ENCODE measurements at places on chromosomes 13 and 19.

GRCh38 chr13:102983496-102983895 lies 82.7 kb downstream of the SLC10A2 start:
- no peak for DNase-seq

DNA sequence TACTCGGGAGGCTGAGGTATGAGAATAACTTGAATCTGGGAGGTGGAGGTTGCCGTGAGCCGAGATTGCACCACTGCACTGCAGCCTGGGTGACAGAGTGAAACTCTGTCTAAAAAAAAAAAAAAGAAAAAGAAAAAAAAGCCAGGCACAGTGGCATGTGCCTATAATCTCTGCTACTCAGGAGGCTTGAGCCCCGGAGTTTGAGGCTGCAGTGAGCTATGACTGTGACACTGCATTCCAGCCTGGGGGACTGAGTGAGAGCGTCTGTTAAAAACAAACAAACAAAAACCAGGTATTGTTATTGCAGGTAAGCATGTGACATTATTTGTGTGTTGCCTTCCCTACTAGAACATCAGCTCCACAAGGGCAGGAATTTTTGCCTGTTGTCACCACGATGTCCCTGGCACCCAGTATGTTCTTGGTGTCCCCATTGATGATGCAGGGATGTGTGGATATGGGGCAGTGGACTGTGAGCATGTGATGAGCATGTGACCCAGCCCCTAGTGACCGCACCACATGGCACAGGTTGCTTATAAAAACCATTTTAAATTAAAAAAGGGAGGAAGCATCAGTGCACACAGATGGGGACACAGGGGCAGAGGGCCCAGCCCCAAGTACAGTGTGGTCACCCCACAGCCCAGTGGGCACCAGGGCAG lies 1.6 kb upstream of the KANK2 start:
- DNase-seq = no peak

DNA sequence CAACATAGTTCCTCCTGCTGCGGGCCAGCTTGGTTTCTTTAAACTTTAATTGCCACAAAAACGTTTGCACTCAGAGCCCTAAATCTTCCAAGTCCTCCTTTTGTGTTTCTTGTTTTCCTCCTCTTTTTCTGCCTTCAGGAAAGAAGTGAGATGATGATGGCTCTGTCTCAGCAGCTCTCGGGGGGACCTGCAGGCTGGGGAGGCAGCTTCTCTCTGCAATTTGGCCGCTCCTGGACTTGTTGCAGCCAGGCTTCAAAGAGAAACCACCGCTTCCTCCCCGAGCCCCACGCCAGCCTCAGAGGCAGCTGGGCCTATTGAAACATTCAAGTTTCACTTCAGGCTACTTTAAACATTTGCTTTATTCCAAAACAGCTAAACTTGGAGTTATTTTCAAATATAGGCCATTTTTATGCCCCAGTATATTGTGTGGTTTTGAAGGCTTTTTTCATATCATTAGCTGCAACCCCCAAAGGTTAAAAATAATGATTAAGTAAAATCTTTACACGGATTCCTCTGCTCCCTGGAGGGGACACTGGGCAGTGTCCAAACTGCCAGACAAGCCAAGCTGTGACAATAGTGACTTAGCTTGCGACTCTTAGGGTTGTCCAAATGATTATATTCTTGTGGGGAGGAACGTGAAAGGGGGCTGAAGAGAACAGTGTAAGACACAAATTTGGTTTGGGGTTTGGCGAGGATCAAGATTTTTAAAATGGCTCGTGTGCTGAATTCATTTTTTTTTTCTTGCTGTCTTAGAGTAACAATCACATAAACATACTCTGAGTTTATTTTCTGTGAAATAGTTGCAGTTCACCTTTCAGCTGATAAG lies 330.8 kb downstream of the DLEU7 start:
- DNase-seq = no peak

- DNase-seq = no peak
Observed at GRCh38 chr13:72889495-72889894, 107.6 kb downstream of the PIBF1 start.

DNA sequence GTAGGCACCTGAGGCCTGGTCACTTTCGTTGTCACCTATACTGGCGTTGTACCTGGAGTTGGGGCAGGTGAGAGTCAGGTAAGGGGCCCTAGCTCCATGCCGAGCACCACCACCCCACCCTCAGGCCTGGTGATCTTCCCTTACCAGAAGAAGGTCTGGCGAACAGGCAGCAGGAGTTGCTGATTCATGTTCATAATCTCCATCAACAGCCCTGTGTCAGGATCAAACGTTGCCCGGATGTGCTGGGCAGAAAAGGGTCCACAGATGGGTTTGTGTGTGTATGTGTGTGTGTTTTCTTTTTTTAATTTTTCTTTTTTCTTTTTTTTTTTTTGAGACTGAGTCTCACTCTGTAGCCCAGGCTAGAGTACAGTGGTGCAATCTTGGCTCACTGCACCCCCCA lies 14.3 kb downstream of the MAN2B1 start:
- DNase-seq = no peak

DNA sequence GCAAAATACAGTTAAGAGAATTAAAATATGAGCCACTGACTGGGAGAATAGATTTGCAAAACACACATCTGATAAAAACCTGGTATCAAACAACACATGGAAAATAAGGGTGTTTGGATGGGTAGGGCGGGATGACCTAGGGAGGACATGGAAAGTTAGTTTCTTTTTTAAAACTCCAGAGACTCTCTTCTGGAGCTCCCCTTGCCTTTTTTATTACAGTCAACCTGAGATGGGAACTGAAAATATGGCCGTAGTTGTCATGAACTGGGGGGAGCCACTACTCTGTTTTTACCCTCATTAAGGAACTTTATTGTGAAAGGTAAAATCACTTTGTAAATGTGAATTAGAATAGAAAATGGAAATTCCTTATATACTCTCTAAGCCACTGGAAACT lies 113.0 kb downstream of the ATP11A start:
- DNase-seq = no peak

DNA sequence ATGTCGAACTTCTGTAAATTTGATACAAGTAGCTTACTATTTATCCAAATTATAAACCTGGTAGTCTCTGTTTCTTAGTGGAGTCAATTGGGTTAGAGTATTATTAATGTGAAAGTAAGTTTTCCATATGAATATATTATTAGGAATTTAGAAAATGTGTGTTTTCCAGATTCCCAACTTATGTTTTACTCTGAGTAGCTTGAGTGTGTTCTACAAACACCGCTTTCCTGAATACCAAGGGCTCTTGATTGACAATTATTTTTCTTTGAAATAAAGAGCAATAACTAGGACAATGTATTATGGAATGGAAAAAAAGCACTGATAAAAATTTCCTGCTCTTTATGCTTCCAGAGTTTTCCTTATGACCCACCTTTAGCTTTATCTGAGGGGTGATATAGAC lies 233.6 kb downstream of the POSTN start:
- no peak for DNase-seq

- no peak for DNase-seq
Observed at GRCh38 chr19:44992336-44993163, 8.7 kb upstream of the RELB start.

DNA sequence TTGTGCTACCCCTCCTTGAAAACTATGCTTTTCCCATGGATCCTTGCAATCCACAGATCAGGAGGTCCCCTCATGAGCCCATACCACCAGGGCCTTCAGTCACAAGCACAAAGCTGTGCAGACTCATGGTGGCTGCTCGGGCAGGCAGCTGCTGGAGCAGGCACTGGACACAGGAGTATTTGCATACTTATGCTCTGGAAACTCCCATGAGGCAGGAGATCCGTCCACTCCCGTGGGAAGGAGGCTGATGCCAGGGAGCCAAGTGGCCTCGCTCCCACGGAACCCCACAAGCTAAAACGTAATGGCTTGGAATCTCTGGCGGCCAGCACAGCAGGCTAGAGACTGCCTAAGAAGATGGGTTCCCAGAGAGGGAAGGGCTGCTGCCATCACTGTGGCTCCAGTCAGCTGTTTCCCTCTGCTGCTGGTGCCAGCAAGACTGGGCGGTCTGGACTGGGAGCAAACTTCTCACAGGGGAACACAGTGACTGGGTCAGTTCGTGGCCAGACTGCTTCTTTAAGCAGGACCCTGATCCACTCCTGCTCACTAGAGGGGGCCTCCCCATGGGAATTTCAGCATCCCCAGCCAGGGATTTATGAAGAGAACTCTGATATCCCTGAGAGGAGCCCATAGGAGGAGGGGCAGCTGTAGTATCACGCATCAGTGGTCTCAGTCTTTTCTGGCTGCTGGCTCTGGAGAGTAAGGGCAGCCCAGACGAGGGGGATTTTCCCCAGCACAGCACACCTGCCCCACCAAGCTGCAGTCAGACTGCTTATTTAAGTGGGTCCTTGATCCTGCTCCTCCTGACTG lies 370.3 kb upstream of the ATXN8OS start:
- DNase-seq = no peak

GRCh38 chr13:29454931-29455481 lies 140.5 kb downstream of the SLC7A1 start:
- DNase-seq = peak; percentile 84

GRCh38 chr13:95319551-95320274 lies 18.5 kb upstream of the ABCC4 start:
- DNase-seq = no peak

DNA sequence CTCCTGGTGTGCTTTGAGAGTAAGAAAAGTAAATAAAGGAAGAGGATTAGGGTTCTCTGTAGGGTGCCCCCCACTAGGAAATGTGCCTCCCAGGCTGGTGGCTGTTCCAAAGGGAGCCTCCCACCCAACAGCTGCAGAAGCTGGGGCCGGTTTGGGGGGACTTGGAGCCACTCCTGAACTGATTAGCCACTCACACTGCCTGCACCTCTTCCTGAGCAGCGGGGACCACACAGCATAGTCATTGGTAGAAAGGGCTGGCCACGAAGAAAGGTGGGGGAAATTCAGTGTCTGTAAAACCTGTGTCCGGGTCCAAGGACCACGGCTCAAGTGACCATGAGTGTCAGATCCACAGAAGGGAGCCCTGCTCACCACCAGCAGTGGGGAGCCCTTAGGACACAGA lies 55.6 kb downstream of the SPACA7 start:
- no peak for DNase-seq

DNA sequence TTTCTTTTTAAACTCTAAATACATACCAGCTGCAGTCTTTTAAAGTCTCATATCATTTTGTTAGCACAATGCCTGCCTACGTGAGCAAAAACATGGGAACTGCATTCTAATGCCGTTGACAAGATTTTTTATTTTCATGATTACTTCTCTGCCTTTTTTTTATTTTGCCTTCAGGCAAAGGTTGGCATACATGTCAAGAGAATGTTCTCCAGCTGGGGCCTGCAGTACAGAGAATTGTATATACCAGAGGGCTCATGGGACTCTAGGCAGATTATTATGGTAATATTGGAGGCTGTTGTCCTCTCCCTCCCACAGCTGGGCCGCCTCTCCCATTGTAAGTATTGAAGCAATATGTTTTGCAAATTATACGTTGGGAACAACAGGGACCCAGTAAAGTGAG lies 53.9 kb upstream of the OBI1 start:
- no peak for DNase-seq

DNA sequence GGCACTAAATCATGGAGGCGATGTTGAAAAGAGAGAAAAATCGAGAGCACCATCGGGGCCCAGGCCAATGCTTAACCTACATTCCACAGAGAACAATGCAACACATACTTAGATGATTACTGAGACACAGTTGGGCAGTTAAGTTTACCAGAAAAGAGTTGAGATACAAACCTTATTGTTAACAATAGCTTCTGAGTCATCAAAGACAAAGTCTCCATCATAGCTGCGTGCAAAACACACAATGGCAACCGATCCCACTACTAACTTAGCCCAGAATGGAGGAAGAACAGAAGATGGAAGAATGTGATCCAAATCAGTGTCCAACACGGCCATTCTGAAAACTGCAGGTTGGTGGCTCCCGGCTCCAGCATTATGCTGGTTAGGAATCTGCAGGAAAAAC lies 6.2 kb downstream of the TMTC4 start:
- DNase-seq = no peak

- DNase-seq = peak; percentile 58
Observed at GRCh38 chr19:54133312-54133956, 4.1 kb upstream of the CNOT3 start.

DNA sequence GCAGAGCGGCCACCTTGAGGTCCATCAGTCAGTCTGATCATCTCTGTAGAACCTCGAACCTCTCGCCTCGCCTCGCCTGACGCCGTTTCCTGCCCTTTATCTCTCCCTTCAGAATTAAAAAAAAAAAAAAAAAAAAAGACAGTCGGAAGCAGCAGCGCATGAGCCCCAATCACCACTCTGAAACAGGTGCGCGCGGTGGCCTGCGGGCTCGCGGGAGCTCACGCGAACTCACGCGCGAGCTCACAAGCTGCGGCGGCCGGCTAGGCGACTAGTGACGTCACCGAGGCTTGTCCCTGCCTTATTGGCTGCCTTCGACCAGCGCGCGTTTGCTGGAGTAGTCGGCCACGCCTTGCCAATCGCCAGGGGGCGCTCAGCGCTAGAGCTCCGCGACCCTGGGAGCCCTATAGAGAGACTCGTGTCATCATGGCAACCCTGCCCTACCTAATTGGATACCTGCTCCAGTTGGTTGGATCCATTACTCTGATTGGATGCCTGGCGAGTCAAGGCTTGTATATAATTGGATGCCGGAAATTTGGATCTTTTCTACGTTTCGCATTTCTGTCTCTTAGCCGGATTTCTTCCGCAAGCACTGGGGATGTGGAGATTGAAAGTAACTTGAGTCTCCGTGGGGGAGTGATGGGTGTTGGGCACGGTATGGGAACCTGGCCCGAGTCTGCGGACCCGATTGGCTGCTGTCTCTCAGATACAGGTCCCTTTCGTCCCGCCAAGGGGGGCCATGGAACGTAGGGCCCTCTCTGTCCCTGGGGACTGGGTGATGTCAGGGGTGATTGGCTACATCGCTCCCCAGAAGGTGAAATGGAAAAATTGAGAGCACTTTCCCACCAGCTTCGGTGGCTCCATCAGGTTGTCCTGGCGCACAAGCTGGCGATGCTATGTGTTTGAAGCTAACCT lies 31.6 kb downstream of the SYT3 start:
- no peak for DNase-seq

DNA sequence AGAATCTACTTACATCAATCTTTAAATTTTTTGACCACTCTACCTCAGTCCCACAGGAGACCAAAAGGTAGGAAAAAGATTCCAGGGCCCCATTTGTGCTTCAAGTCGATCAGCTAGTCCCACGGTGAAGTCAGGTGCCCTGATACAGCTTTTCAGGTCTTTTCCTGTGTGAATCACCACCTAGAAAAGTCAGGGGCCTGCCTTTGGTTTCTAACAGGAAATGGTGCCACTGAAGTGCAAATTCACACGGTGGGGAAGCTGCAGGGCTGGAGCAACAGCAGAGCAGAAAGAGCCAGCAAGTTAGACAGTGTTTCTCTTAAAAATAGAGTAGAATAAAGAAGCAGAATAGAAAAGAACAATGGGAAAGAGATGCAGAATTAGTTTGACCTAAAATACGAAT lies 107.5 kb downstream of the KLF12 start:
- no peak for DNase-seq

DNA sequence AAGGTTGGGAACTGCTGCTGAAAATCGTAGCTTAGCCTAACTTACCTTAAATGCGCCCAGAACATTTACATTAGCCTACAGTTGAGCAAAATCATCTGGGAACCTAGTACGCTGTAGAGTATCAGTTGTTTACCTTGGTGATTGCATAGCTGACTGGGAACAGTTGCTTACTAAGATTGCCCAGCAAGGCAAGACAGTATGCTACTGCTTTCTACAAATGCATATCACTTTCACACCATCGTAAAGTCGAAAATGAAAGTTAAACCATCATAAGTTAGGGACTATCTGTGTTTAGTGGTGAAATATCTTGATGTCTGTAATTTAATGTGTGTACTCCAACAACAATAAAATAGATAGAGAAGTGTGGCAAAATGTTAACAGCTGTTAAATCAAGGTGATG lies 1670.6 kb upstream of the PCDH20 start:
- DNase-seq = no peak

- DNase-seq = no peak
Observed at GRCh38 chr19:5459360-5459759, 4.1 kb downstream of the ZNRF4 start.
